Activated B cell treated with CpG ODN at 0.5 μM for 24 hours (primary cell): ENCODE measurements at places on chromosomes 5 and 9. TPM values are rescaled to one million over a fixed set of nuclear protein-coding genes. Genes with fewer than 3 reads are reported as not detected.

DNA sequence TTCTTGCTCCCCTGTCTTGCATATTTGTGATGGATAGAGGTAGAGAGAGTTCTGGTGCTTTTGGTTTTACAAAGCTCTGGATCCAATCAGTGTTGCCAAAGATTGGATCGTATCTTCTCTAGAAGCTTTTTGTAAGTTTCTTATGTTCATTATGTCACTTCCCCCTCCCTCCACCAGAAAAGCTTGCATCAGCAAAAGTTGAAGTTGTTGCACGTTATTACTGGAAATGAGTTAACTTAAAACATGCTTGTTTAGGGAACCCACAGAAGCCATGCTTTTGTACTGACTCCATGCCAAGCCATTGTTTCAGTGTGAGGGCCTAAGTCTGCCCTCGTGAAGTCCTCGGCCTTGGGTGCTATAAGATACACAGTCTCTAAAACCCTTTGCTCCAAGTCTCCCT lies 186.5 kb downstream of the ERCC6L2 start:
- no peak for DNase-seq

GRCh38 chr9:2727966-2728613 lies 10.8 kb downstream of the KCNV2 start:
- DNase-seq, result no peak

DNA sequence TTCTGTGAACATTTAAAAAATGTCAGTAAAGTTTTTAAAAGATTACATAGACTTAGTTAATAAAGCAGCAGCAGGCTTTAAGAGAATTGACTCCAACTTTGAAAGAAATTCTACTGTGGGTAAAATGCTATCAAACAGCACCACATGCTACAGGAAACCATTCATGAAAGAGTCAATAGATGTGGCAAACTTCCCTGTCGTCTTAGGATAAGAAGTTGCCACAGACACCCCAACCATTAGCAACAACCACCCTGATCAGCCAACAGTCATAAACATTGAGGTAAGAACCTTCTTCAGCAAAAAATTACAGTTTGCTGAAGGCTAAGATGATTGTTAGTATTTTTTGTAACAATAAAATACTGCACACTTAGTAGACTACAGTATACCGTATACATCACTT lies 278.2 kb downstream of the CSNK1G3 start:
- DNase-seq, result no peak

GRCh38 chr9:37300620-37301019 lies 121.9 kb upstream of the GRHPR start:
- DNase-seq, result no peak

- DNase-seq, result no peak
Observed at GRCh38 chr9:8486095-8486494, 686.5 kb upstream of the DMAC1 start.

GRCh38 chr5:176774216-176775171 lies 35.9 kb upstream of the UNC5A start:
- no peak for DNase-seq

- no peak for DNase-seq
Observed at GRCh38 chr5:38551030-38552017, 5.1 kb downstream of the LIFR start.

The CORO2A gene
- total RNA-seq, result 0.59 and 0.78 TPM in 2 replicates

DNA sequence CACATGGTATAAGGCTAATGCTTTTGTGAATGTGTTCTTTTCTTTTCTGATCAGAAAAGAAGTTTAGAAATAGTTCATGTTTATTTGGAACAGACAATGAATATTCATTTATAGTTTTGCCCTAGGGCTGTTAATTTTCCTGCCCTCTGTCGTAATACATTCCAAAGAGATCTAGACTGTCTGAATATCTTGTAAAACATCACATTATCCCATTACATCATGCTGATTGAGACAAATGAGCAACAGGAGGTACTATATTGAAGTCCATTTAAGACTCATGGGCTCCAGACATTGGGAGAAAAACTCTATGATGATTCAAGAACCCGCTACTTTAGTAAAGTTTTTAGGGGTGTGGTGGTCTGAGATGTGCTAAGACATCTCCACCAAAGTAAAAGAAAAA lies 121.2 kb upstream of the MAP1B start:
- no peak for DNase-seq

The ANKRD55 gene
- not detected in 2 replicates for total RNA-seq

DNA sequence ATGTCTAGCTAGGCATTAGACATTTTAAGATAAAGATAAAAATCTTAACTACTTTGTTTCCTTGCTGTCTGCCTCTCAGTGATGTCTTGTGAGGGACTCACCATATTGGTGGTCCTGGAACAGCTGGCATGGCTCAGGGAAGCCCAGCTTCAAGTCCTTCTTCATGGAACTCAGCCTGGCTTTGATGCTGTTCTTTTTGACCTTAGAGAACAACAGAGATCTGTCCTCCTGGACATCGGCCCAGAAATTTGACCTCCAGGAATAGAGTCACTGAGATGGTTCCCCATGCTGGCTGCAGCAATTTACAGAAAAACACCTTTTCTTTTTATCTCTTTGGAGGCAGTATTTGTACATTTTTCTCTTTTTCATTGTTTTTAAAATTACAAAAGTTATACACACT lies 235.5 kb upstream of the WWC1 start:
- DNase-seq, result no peak

The TMEM215 gene
- total RNA-seq, result not detected in 2 replicates

DNA sequence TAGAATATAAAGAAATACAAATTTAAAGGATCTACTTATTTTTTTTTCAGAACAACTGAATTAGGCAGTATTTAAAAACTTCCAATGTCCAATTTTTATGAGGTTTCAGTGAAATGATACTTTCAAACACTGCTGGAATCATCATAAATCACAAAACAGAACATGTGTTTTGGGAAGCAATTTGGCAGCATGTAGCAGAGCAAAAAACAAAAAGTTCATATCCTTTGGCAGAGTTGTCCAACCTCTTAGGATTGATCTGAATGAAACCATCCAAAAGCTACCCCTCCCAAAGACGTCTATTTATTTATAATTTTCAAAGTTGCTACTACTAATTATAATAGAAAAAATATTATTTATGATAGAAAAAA lies 192.4 kb upstream of the PUM3 start:
- DNase-seq, result no peak

The SLC6A3 gene
- 1.4 and 2.0 TPM in 2 replicates for total RNA-seq

The DIRAS2 gene
- total RNA-seq, result not detected in 2 replicates

GRCh38 chr5:154264549-154265196 lies 74.1 kb downstream of the GALNT10 start:
- DNase-seq, result no peak

GRCh38 chr5:98585661-98586310 lies 187.7 kb upstream of the RGMB start:
- DNase-seq, result no peak

- no peak for DNase-seq
Observed at GRCh38 chr5:135263022-135263668, 135.9 kb downstream of the MACROH2A1 start.

DNA sequence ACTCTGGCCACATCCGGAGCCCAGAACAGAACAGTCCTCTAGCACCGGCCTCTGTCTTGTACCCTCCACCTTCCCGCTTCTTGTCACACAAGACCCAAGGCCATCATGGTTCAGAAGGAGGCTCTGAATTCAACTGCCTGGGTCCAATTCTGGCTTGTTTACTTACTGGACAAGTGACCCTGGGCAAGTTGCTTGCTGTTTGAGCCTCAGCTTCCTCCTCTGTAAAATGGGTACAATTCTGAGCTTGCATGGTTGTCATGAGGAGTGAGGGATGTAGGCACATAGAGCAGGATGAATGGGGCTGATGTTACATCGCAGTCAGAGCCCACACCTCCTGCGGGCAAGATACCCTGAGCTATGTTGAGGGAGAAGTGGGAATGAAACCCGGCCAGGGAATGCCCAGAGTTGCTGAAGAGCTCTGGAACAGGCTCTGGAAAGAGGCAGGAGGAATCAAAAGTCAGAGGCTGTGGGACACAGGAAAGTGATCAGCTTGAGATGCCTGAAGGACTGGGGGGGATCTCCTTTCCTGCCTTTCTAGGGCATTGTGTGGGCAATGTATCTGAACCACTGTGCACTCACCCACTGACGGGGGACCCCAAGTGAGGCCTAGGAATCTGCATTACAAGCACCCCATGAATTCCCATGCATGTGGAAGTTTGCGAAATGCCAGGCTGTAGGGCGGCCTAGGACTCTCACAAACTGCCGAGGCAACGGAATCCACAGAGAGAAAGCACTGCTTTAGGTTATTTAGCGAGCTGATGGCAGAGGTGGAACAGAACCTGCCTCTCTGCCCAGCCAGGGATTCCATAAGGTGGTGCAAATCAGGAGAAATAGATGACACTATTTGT lies 29.4 kb upstream of the IL17B start:
- no peak for DNase-seq

DNA sequence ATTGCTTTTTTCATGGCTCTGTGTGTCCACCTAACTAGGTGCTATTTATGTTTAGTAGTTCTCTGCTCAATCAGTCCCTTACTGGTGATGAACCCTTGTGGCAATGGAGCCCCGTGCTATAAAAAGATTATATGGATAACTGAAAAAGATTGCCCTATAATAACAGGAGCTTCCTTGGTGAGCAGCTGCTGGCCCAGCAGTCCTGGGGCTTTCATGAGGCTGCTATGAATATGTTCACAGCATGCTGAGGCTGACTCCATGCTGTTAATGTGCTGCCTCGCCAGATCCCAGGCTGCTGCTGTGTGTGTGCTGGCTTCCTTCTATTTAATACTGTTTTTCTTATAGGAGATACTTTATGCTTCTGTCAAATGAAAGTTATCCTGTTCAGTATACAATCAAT lies 357.5 kb downstream of the TAF11L14 start:
- DNase-seq, result no peak

GRCh38 chr5:89313044-89313443 lies 430.1 kb upstream of the MEF2C start:
- DNase-seq, result no peak

DNA sequence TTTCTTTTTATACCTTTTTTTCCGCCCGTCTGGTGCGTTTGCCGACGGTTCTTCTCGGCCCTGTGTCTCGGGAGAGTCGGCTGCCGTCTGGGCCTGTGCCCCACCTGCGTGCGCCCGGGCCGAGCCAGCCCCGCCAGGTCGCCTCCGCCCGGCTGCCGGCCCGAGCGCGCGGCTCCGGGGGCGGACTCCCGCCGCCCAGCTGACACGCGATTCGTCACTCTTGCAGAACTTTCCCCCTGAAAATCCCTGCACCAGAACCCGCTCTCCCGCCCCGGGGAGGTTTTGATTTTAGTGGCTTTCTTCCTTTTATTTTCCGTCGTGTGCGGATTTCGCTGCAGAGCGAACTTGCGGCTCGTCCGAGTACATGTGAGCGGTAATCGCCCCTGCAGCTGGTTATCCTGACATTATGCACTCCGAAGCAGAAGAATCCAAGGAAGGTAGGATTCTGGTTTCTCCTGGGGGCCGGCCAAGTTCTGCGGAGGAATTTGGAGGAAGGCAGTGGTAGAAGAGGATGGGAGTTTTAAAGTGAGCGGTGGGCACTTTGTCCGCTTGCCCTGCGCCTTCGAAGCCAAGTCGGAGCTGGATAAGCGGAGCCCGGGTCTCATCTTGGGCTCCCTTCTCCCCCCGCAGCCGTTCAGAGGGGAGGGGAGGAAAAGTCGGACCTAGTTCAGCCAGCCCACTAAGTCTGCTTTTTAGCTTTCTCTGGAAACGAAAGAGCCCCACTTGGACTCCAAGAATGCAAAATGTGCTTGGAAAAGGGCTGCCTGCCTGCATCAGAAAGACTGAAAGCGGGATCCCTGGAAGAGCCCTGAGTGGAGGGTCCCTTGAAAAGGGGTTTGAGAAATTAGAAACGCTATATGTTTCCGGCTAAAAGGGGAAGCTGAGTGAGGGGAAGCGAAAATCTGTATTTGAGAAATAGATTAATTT lies at the start of gene TNFAIP8:
Gene TNFAIP8, plus strand, starts transcription at position 335 of the 927 bp plus-strand sequence. Its CDS starts 72 bp downstream, at position 407.
- DNase-seq, result peak; percentile 70

The PFN3 gene
- total RNA-seq, result not detected in 2 replicates

DNA sequence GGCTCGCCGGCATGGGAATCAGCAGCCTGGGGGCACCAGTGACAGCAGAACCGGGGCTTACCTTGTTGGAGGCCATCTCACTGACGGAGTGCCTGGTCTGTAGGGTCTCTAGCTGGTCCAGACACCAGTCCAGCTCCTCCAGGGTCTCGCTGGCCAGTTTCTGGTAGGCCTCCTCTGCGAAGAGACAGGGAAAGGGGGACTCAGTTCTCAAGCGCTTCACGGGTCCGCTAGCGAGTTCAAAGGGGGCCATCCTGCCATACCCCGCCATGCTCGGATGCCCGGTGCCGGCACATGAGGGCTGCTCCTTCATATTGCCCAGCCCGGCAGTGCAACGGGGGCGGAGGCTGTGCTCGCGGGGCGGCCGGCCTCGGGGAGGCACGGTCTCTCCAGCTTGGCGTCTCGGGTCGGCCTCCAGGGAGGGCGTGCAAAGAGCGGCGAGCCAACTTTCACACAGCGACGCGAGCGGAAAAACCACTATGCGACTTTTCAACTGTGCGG lies 456.0 kb downstream of the RAB3C start:
- no peak for DNase-seq

DNA sequence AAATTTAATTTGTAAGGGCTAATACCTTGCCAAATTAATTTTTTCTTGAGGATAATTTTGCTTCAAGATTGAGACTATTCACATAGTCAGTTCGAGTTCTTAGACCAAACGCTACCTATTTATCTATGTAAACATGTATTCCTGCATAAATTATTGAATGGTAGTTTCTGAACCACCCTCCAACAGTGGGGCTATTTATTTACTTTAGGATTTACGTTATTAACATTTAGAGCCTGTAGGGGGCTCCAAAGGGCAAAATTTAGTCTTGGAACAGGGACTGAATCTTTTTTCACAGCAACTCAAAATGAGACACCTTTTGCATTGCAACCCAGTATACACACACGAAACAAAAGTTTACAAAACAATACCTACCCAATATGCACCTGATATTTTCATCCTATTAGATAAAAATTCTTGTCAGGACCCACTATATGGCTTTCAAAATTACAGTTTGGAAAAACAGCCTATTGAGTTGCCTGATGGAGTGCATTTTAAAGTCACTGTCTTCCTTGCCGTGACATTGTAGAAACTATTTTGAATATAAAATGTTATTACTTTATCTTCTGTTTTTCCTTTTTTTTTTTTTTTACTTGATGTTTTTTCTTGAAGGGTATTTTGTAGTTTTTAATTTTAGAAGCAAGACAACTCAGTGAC lies 47.1 kb upstream of the POU4F3 start:
- no peak for DNase-seq

- DNase-seq, result no peak
Observed at GRCh38 chr5:140609126-140609525, 23.8 kb downstream of the CD14 start.

The ENTPD2 gene
- total RNA-seq, result not detected in 2 replicates

DNA sequence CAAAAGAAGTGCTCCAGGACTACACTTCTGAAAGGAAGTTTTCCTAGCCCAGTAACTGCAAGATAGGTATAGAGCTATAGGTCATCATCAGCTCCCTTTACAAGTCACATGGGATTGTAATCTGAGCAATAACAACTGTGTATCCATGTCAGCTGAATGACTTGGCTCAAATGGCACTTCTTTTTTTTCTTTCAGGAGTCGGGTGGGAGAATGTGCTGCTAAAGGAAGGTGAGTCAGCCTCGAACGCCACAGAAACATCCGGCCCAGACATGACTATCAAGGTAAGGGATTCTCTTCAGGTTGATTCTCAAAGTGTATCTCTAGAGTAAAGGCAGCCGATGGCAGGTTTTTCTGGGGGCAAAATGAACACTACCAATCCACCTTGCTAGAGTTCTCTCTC lies 192.2 kb downstream of the C9orf152 start:
- DNase-seq, result no peak

The CYLC2 gene
- not detected in 2 replicates for total RNA-seq

The BAAT gene
- total RNA-seq, result not detected in 2 replicates
